ENCODE measurements at places on chromosomes 11 and 22. TPM values are rescaled to one million over a fixed set of nuclear protein-coding genes. Genes with fewer than 3 reads are reported as not detected.

- no peak for DNase-seq
Observed at GRCh38 chr11:117520201-117520600, 192.5 kb downstream of the CEP164 start.

GRCh38 chr11:97460091-97460490 lies 1070.3 kb downstream of the JRKL start:
- DNase-seq = no peak

DNA sequence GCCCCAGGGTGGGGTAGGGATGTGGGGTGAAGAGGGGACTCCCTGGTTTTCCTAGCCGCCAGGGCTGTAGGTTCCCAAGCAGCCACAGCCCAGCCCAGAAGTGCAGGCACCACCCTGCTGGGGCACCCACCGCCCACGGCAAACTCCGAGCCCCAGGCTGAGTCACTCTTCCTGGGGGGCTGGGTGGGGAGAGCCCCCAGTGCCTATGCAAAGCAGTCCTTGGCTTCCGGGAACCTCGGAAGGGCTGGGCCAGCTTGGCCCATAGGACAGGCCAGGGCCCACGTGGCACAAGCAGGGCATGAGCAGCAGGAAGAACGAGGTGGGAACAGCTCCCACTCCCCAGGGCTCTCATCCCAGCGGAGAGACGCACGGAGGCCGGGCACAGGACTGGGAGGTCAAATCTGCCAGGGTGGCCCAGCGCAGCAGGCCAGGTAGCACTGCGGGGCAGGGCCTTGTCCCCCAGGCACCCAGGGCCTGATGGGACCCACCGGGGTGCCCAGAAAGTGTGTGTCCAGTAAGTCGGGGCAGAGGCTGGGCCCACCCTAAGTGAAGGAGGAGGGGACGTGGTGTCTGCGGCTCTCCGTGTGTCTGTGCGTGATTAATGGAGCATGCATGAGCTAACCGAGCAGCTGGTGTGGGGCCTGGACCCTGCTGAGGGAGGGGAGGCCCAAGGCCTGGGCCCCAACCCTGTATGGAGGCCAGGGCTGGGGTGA lies 4.6 kb upstream of the IL17REL start:
- no peak for DNase-seq

The CHRDL2 gene
- polyA plus RNA-seq = not detected

- DNase-seq = no peak
Observed at GRCh38 chr11:95143106-95143681, 53.5 kb downstream of the ENDOD1 start.

DNA sequence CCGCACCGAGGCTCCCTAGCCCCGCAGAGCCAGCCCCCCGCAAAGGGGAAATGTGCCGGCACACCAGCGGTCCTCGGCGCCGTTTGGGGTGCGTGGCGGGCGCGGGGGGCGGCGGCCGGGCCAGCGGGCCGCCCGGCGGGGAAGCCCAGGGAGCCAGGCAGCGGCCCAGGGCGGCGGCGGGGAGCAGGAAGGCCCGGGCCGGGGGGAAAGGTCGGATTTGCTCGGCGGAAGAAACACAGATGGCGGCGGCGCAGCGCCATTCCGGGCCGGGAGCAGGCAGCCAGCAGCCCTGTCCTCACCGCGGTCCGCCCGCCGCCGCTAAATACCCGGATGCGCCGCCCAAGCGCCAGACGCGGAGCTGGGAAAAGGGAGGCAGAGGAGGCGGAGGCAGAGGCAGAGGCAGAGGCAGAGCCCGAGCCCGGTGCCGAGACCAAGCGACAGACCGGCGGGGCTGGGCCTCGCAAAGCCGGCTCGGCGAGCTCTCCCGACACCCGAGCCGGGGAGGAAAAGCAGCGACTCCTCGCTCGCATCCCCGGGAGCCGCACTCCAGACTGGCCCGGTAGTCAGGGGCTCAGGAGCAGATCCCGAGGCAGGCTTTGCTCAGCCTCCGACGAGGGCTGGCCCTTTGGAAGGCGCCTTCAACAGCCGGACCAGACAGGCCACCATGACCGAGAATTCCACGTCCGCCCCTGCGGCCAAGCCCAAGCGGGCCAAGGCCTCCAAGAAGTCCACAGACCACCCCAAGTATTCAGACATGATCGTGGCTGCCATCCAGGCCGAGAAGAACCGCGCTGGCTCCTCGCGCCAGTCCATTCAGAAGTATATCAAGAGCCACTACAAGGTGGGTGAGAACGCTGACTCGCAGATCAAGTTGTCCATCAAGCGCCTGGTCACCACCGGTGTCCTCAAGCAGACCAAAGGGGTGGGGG lies 2.6 kb upstream of the GCAT start:
- DNase-seq = no peak

DNA sequence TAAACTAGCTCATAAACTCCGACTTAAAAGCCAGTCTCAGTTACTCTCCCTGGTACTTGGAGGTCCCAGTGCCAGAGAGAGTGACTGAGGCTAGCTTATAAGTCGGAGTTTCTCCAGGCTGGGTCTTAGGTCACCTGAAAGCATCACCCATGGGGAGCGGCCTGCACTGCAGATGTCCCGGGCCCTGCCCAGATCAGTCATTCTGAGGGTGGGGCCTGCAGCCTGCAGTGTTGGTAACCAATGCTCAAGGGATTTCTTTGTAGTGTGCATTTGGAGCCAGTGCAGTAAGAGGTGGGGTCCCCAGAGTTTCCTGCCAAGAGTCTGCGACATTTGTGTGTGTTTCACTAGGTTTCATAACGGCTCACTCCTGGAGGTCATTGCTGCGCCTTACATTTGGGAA lies 14.8 kb downstream of the TAB1 start:
- DNase-seq = no peak

DNA sequence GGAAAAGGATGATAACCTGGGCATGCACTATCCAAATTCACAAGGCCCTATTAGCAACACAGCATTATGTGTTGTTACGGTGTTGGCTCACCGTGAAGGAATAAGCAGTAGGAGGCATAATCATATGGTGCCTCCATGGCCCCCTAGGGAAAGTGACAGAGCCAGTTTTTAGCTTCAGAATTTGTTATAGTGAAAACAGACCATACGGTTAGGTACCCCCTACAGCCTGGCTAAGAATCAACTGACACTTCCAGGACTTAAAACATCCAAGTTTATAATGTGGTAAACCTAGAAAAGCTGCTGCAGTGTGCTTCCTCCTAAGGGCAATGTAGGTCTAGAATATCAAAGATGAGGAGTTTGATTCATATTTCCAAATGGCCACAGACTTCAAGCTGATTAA lies 30.4 kb downstream of the KIF18A start:
- no peak for DNase-seq

The KIAA1671 gene
- polyA plus RNA-seq = 0.15 TPM

The PKNOX2 gene
- not detected for polyA plus RNA-seq

GRCh38 chr11:70066628-70067027 lies 11.5 kb upstream of the ANO1 start:
- DNase-seq = no peak

GRCh38 chr11:130786586-130786985 lies 129.7 kb downstream of the SNX19 start:
- DNase-seq = no peak
